ENCODE measurements at places on chromosomes 12 and 14. TPM values are rescaled to one million over a fixed set of nuclear protein-coding genes. Genes with fewer than 3 reads are reported as not detected.

The AQP2 gene
- total RNA-seq: not detected

The GYS2 gene
- total RNA-seq: not detected

The HOXC9 gene
- not detected for total RNA-seq

The GLIPR1L2 gene
- 0.35 TPM for total RNA-seq

The TMTC1 gene
- 0.93 TPM for total RNA-seq

The CFAP54 gene
- total RNA-seq: 0.55 TPM

The FAM181A gene
- total RNA-seq: not detected

DNA sequence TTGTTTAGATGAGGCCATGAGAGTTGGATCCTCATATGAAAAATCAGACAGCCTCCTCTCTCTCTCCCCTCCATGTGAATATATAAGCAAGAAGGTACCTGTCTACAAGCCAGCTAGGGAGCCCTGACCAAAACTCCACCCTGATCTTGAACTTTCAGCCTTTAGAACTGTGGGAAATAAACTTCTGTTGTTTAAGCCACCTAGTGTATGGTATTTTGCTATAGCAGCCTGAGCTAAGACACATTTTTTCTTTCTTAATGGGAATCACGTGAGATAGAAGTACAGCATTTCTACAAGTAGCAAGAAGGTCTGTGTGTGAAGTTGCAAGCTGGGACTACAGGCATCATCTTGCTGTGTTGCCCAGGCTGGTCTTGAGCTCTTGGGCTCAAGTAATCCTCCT is 16.3 kb upstream of the ABHD12B start:
- no peak overlapping the region for H3K27ac ChIP-seq
- H3K27me3 ChIP-seq: peaks cover 5% of the 10 kb centered on the region
- H3K36me3 ChIP-seq: no peaks in the 10 kb centered on the region
- H3K4me1 ChIP-seq: peaks cover 12% of the 10 kb centered on the region

GRCh38 chr14:69475194-69475818 is 9.2 kb upstream of the PLEKHD1 start:
- H3K27me3 ChIP-seq: peaks cover 3% of the 10 kb centered on the region
- H3K36me3 ChIP-seq: no peaks in the 10 kb centered on the region
- no peak for DNase-seq
- no peak overlapping the region for H3K27ac ChIP-seq
- H3K4me1 ChIP-seq: peaks cover 6% of the 10 kb centered on the region

DNA sequence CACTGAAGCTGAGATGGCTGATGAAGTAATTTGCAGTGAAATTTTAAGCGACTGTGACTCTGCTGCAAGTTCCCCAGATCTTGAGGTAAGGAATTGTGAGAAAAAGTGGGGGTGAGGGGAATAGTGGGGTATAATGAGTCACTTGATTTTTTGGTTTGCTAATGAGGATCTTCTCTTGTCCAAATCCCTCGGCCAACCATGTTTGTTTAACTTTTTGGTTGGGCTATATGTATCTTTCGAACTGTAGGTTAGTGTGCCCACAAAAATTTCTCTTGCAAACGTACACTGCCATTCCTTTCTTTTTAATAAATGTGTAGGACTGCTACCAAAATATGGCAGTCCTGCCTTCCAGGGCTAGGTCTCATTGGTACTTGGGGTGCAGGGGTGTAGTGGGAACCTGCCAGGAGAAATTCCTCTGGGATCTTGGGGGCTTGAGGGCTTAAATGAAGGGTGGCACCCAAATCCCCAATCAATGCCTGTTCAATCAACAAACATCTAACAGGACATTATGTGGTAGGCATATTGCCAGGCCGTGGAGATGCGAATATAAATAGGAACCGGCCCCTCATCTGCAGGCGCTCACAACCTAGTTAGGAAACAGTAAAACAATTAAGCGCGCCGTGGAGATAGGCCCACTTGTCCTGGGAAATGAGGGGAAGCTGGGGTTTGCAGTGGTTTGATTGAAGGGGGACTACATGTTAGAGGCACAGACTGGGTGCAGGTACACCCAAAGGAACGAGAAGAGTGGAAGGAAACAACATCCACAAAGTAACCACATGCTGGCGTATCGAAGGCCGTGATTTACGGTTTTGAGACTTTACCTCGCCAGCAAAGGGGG is 1.3 kb upstream of the PABPN1 start:
- H3K27me3 ChIP-seq: no peaks in the 10 kb centered on the region
- H3K36me3 ChIP-seq: peaks cover 36% of the 10 kb centered on the region
- DNase-seq: no peak
- H3K4me1 ChIP-seq: peaks cover 31% of the 10 kb centered on the region

GRCh38 chr14:72588521-72588920 is 305.4 kb downstream of the DPF3 start:
- H3K27me3 ChIP-seq: peaks cover 50% of the 10 kb centered on the region
- no peak overlapping the region for H3K4me3 ChIP-seq
- H3K27ac ChIP-seq: no peak overlapping the region
- H3K4me1 ChIP-seq: peaks cover 43% of the 10 kb centered on the region
- DNase-seq: no peak

DNA sequence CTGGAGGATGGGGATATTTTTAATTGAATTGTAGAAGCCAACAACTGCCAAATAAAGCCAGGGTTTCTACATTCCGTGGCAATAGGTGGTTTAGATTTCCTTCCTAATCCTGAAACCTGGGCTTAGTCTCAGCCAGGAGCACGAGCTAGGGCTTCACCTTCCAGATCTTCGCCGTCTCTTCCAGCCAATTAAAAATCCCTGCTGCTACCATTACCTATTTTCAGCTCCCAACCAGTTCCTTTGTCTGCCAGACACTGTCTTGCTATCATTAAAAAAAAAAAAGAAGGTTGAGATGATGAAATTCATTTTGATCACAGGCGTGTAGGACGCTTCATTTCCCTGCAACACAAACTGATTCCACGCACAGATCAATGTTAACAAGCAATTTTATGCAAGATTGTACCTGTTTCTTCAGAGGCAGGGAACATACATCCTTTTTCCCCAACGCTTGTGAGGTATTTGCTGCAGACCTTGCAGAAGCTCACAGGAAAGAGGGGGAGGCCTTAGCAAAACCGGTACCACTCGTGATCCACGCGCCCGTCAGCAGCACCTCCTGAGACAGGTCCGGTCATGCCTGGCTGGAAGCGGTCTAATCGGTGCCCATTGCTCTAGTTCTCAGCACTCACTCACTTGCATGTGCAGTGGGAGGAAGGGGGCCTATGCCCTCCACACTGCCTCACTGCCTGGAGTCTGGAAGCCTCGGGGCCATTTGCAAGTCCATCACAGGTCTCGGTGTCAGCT is 65.1 kb downstream of the SLC6A12 start:
- H3K36me3 ChIP-seq: no peaks in the 10 kb centered on the region
- peaks cover 2% of the 10 kb centered on the region for H3K27me3 ChIP-seq
- H3K4me3 ChIP-seq: no peak overlapping the region
- no peak overlapping the region for H3K27ac ChIP-seq
- peaks cover 4% of the 10 kb centered on the region for H3K4me1 ChIP-seq

- no peaks in the 10 kb centered on the region for H3K27me3 ChIP-seq
- no peak for DNase-seq
- H3K4me1 ChIP-seq: no peaks in the 10 kb centered on the region
- no peak overlapping the region for H3K4me3 ChIP-seq
- H3K27ac ChIP-seq: no peak overlapping the region
Observed at GRCh38 chr12:60093428-60093827, 497.6 kb downstream of the SLC16A7 start.

- DNase-seq: no peak
- H3K36me3 ChIP-seq: no peaks in the 10 kb centered on the region
- H3K27me3 ChIP-seq: peaks cover 7% of the 10 kb centered on the region
- peaks cover 7% of the 10 kb centered on the region for H3K4me1 ChIP-seq
- H3K4me3 ChIP-seq: no peak overlapping the region
Observed at GRCh38 chr14:51333901-51334521, 94.0 kb downstream of the TMX1 start.

DNA sequence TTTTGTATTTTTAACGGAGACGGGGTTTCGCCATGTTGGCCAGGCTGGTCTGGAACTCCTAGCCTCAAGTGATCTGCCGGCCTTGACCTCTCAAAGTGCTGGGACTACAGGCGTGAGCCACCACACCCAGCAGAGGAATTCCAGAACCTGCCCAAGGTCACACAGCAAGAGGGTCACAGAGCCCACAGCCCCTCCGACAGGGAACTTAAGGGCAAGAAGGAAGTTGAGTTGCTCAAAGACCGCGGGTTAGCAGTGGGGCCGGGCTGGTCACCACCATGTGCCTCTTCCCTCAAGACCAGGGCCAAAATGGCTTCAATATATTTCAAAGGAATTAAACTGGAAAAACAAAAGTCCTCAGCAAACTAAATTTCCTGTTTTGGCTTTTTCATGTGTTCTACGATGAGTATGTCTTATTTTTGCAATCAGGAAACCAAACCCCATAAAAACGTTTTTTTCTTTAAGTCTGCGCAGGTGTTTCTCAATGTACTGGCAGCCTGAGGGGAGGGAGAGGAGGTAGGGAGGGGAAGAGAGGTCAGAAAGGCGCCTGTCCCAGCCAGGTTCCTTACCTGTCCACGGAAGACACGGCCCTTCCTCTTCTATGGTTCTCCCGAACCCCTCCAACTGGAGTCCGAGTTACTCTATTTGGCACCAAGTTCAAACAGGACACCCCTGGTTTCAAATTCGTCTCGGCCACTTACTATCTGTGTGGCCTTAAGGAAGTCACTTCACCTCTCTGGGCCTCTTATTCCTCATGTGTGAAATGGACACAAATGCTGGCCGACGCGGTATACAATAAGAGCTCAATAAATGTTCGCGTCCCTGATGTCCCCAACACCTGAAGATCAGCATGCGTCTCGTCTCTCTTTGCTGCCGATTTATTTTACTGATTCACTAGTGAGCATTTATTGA is 778 bp downstream of the SLC8B1 start:
- DNase-seq: no peak
- H3K4me1 ChIP-seq: peaks cover 19% of the 10 kb centered on the region
- peaks cover 23% of the 10 kb centered on the region for H3K36me3 ChIP-seq
- no peaks in the 10 kb centered on the region for H3K27me3 ChIP-seq
- peak overlapping the region; percentile 17 for H3K27ac ChIP-seq

DNA sequence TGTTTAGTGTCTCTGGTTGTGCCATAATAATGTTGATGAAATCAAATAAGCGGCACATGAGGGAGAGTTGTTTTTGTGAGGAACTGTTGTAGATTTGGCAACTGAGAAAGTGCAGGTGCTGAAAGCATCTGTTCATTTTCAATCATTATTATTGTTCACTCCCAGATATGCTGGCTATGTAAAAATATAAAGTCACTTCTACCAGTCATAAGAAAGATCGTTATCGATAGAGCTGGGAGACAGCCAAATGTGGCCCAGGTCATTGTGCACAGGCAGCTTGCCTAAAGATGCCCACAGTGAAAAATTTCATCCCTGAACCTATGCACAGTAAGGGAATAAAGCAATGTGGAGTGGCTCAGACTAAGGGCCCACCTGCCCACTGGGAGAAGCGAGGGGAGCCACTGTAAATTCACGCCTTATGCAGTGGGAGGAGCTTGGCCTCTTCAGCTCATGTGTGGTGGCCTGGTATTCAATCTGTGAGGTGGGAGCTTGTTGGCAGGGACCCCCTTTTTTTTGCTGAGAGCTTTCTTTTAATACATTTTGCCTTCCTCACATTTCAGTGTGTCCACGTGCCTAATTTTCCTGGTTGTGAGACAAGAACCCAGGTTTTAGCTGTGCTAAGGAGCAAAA is 1490.8 kb upstream of the TMEM132C start:
- H3K27ac ChIP-seq: no peak overlapping the region
- no peaks in the 10 kb centered on the region for H3K27me3 ChIP-seq
- DNase-seq: no peak
- no peak overlapping the region for H3K4me3 ChIP-seq
- H3K4me1 ChIP-seq: peaks cover 13% of the 10 kb centered on the region

GRCh38 chr12:52038447-52038846 is 12.8 kb upstream of the NR4A1 start:
- H3K36me3 ChIP-seq: no peaks in the 10 kb centered on the region
- peaks cover 43% of the 10 kb centered on the region for H3K4me1 ChIP-seq
- H3K27ac ChIP-seq: no peak overlapping the region
- peak overlapping the region; percentile 31 for H3K4me3 ChIP-seq
- peaks cover 16% of the 10 kb centered on the region for H3K27me3 ChIP-seq

Measured in activated CD4-positive, alpha-beta memory T cell treated with anti-CD3 and anti-CD28 coated beads, Interleukin-2, amount 10 ng/mL, durations not matched to agents 7 days and 5 days (primary cell).